ENCODE measurements at places on chromosomes 5 and 9. TPM values are rescaled to one million over a fixed set of nuclear protein-coding genes. Genes with fewer than 3 reads are reported as not detected.

DNAJA1 gene
- total RNA-seq, result 300 TPM

CCNI2 gene
- 0.36 TPM for total RNA-seq

MSX2 gene
- total RNA-seq, result 6.4 TPM

PKD2L2 gene
- 0.03 TPM for total RNA-seq

ARSI gene
- 42.9 TPM for total RNA-seq

TNFSF8 gene
- not detected for total RNA-seq
